ENCODE measurements at places on chromosomes 3 and 15.

DNA sequence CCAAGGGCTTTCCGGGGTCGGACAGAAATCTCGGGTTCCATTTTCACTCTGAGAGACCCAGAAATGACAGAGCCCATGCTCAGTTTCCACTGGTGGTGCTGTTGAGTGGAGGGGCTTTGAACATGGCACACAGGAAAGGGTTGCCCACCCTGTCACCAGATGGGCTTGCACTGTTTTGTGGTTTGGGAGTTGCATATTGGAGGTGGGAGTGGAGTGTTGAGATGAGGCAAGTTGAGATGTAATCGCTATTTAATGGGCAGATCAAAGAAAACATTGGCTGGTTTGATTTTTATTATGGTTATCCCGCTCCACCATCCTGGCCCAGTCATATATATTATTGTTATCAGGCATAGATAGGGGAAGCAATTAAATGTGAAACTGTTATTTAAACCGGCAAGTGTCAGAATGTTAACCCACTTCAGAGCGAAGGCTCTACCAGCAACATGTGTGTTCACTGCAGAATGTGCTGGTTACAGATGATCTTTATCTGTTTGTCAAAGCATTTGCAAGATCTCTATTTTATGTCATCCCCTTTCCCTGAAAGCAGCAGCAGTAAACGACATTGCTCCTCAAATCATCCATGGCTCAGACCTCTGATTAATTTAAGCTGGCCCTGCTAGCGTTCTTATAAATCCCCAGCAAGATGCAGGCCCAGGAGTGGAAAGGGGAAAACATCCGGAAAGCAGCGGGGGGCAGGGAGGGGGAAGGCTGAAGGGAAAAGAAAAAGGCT, 58.3 kb upstream of the TSEN2 start:
- no peak for DNase-seq

- no peak for DNase-seq
Measured at GRCh38 chr3:9246189-9246588, 3.3 kb downstream of the SRGAP3 start.

GRCh38 chr3:146221276-146221675, 29.6 kb downstream of the PLSCR4 start:
- no peak for DNase-seq

- DNase-seq, result peak; percentile 64
Measured at GRCh38 chr15:78937132-78937739, 7.6 kb downstream of the CTSH start.

- DNase-seq, result no peak
Measured at GRCh38 chr3:13231781-13232666, 158.8 kb upstream of the IQSEC1 start.

GRCh38 chr15:81221449-81221848, 24.8 kb downstream of the IL16 start:
- no peak for DNase-seq
